Uterus (tissue), 4 donors: ENCODE measurements at places on chromosomes 11 and 22. TPM values are rescaled to one million over a fixed set of nuclear protein-coding genes. Genes with fewer than 3 reads are reported as not detected.

GRCh38 chr11:15471048-15471894 is 356.5 kb downstream of the INSC start:
- no peak for DNase-seq

DNA sequence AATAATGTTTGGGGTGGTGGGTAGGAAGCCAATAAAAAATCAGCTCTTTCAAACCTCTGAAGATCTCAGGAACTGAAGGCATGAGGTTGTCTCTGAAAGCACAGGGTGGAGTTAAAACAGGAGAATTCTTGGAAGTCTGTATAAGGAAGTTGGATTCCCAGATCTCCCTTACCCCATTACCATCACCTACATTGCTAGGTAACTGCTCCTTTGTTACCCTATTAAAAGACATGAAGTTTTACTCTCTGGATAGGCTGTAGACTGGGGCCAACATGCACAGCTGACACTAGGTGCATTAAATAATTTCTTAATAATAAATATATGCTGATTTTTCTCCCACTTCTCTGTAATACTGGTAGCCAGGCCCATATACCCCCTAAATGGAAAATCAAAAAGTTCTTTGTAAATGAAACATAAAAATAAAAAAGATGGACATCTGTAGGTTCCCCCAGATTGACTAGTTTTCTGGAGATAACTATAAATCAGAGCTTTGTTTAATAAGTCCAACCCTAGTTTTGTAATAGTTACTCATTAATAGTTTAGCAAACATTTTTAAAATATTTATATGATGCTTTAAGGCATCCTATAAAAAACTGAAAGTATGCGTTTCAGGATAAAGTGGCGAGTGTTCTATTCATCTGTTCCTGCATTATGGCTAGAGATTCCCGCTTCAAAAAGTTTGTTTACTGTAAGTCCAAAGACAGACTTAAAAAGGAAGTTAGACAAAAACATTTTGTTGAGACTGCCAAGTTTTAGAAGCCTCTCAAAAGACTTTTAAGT is 63.8 kb downstream of the KIF18A start:
- no peak for DNase-seq

DNA sequence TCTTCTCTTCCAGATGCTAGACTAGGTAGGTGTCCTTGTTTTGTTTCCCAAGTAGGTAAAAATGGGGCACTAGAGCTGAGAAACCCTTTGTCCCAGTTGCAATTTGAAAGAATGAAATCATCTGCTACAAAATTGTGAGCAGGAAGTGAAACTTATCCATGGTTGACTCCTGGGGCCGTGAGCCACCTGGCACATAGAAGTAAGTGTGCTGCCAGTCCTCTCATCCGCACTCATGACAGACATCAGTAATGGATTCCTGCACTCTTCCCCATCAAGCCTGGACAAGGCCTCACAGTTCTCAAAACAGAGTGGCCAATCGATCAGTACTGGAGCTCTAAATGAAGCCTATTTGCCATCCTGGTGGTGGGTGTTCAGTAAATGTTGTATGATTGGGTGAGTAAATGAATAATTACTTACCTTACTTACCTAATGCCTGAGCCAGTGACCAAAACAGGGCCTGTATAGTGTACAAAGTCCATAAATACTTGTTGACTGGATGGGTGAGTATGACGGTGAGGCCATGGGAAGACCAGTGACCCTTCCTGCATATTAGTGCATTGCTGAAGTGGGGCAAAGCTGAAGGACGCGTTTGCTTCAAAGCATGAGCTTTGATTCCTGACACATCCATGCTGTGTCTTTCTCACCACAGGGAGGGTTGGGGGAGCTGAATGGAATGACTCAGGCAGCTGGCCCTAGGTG is 68.9 kb upstream of the HEPHL1 start:
- no peak for DNase-seq

GRCh38 chr11:128728767-128729587 is 35.1 kb downstream of the FLI1 start:
- peak; percentile 38 for DNase-seq

DNA sequence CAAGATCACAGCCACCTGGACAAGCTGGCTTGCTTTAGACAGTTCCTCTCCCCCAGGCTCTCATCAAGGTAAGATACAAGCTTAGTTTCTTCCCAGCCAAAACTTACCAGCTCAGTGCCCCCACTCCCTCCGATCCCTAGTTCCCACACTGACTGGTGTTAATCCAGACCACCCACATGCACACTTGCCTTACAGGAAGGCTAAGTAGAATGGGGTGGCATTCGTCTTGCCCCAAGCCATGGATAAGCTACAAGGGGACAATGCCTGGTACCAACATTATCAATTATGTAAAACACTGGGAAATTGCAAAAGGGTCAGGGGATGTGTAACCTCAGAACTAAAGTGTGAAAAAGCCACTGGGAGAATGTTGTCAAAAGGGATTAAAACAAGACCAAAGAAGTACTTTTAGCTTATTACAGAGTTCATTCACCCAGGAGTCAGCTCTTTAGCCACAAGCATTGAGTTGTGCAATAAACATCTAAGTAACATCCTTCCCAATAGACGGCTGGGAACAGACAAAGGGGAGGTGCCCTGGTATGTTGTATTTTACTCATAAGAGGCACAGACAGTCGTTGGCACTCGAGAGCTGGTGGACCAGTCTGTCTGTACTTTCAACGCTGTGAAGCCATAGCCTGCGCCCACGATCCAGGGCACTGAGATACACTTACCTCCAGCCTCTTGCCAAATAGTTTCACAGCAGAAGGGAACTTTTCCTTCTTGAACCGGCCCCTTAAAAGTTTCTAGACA is 1.1 kb downstream of the DHCR7 start:
- DNase-seq: no peak

GRCh38 chr22:45444168-45444567 is 30.7 kb downstream of the RIBC2 start:
- DNase-seq: no peak

The PISD gene
- total RNA-seq: 21.8 TPM

The SCYL1 gene
- total RNA-seq: 95.3 TPM

The C22orf42 gene
- total RNA-seq: not detected
